ENCODE measurements at places on chromosomes 16 and 17.
A peak's percentile ranks its signal among the peaks of the same experiment; 100 is the strongest.

- DNase-seq, result no peak
Measured at GRCh38 chr16:79751471-79752184, 151.1 kb upstream of the MAF start.

DNA sequence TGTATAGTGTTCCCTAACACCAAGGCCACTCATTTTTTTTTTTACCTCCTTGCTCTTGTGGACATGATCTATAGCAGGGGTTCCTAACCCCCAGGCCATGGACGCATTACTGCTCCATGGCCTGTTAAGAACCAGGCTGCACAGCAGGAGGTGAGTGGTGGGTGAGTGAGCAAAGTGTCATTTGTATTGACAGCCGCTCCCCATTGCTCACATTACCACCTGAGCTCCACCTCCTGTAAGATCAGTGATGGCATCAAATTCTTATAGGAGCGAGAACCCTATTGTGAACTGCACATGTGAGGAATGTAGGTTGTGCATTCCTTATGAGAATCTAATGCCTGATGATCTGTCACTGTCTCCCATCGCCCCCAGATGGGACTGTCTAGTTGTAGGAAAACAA, 342.0 kb downstream of the SOX9 start:
- DNase-seq, result no peak

GRCh38 chr17:40950176-40950575, 12.7 kb upstream of the KRT23 start:
- DNase-seq, result no peak

- DNase-seq, result no peak
Measured at GRCh38 chr16:69345923-69346322, 5.7 kb downstream of the TMED6 start.

DNA sequence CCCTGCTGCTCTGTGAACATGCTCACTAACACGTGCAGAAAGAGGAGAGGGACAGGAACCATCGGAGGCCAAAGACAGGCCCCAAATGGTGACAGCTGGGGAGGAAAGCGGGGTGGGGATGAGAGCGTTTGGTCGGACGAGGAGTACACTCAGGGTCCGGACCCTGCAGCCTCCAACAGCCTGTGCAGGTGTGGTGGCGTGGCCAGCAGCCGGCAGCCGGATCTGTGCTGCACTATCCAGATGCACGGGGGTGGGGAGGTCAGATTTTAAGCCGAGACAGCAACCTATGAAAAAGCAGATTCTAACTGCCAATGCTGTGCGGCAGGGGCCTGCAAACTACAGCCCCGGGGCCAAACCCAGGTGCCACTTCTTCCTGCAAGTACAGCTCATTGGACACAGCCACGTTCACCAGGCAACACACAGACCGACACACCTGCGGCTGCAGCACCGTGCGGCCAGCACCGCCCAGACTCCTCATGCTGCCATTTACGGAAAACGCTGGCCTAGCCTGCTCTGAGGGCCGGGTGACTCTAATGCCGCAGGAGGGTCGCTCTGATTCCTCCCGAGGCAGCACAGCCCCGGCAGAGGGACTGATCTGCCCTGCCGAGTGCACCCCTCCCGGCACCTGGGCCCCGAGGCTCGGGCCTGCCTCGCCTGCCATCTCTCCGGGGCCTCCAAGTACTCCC, 21.2 kb downstream of the SLC16A3 start:
- no peak for DNase-seq

DNA sequence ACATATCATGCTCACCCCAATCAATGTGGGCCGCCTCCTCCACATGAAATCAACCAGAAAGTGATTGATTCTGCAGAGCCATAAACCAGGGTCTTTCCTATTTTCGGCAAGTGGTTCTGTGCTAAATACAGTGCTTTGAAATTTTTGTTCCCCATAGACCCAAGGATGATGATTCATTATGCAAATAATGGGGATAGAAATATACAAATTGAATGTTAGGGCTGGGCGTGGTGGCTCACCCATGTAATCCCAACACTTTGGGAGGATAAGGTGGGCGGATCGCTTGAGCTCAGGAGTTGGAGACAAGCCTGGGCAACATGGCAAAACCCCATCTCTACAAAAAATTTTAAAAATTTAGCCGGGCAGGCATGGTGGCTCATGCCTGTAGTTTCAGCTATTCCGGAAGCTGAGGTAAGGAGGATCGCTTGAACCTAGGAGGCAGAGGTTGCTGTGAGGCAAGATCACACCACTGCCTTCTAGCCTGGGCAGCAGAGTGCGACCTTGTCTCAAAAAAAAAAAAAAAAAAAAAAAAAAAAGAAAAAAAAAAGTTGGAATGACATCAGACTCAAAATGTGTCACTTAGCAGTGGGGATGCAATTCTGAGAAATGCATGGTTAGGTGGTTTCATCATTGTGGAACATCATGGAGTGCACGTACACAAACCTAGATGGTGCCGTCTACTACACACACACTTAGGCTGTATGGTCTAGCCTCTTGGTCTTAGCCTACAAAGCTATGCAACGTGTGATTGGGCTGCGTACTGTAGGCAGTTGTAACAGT, 581.7 kb downstream of the MAF start:
- no peak for DNase-seq

DNA sequence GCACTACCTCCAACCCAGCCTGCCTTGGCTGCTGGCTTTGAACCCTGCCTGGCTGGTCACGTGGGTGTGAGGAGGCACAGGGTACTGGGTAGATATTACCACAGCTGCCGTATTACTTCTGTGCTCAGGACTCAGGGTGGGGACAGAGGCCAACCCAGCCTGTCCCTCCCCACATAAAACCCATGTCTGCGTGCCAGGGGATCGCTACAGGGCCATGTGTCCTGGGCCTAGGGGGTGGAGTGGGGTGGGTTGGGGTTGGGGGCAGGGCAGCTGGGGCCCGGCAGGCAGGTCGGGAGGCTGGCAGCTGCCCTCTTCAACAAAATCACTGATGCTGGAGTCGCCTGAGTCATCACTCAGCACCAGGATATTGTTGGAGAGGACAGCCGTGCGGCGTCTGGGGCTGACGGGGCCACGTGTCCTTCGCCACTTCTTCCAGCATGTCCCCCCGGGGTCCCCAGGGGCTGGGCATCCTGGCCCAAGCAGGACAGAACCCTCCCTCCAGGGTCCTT, 39.7 kb upstream of the PVALEF start:
- peak; percentile 29 for DNase-seq

- DNase-seq, result no peak
Measured at GRCh38 chr17:67434061-67434525, 57.0 kb downstream of the PITPNC1 start.

DNA sequence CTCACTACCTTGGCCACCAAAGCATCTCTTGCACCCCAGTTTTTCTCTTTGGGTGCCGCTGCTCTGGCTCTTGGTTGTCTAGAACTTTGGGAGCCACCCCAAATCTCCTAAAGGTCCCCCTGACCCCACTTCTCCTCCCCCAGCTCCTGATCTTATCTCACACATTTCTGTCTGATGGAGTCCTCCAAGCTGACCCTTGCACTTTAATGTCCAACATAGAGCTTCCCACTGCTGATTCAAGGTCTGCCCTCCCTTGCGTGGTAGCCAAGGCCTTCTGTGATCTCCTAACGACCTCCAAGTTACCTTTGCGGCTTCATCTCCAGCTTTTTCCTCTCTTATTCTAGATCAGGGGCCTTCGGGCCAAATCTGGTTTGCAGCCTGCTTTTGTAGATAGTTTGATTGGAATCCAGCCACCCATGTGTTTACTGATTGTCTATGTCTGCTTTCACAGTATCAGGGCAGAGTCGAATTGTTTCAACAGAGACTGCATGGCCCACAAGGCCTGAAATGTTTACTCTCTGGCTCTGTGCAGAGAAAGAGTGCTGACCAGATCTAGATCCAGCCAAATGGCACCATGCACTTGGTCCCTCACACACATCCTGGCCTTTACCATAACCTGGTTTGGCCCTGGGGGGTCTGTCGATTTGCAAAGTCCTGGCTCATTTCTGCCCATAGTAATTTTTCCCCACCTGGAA, 168.6 kb downstream of the HAPSTR1 start:
- no peak for DNase-seq

DNA sequence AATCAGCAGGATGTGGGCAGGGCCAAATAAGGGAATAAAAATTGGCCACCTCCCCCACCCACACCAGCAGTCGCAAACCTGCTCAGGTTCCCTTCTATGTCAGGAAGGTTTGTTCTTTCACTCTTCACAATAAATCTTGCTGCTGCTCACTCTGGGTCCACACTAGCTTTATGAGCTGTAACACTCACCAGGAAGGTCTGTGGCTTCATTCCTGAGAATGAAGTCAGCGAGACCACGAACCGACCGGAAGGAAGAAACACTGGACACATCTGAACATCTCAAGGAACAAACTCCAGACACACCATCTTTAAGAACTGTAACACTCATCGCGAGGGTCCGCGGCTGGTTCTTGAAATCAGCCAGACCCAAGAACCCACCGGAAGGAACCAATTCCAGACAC, 115.5 kb upstream of the TBX2 start:
- peak; percentile 28 for DNase-seq

- no peak for DNase-seq
Measured at GRCh38 chr17:69406941-69407340, 7.6 kb upstream of the MAP2K6 start.

GRCh38 chr16:87333101-87333500, 15.9 kb upstream of the C16orf95 start:
- no peak for DNase-seq

DNA sequence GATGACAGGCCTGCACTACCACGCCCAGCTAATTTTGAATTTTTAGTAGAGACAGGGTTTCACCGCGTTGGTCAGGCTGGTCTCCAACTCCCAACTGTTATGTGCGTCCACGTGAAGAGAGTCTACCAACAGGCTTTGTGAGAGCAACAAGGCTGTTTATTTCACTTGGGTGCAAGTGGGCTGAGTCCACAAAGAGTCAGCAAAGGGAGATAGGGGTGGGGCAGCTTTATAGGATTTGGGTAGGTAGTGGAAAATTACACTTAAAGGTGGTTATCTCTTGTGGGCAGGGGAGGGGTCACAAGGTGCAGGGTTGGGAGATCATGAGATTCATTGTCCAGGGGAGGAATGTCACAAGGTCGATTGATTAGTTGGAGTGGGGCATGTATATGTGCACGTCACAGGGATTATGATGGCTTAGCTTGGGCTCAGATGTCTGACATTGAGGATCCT, 111.6 kb downstream of the GOSR1 start:
- no peak for DNase-seq

DNA sequence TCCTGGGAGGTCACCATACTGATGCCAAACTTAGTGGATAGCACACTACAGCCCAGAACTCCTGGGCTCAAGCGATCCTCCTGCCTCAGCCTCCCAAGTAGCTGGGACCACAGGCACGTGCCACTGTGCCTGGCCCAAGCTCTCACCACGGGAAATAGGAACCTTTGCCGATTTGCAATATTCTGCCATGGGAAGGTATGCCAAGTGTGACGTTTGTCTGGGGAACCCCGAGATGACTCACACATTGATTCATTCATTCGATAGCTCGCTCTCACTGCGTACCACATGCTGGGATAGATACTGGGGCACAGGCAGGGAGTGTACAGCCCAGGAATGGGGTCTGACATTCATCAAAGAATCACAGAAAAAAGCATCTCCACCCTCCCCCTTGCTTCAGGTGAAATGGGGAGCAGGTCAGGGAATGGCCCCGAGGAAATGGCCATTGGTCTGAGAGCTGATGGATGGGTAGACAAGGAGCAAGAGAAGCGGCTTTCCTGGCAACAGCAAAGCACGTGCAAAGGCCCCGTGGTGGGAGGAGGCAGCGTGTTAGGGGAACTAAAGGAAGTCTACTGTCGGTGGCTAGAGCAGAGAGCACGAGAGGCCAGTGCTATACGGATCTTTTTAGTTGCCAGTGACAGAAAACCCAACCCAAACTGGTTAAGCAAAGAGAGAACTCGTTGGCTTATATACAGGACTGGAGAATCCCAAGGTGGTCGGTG, 44.1 kb downstream of the DNAH17 start:
- DNase-seq, result peak; percentile 70

GRCh38 chr17:65307961-65308316, 170.8 kb downstream of the RGS9 start:
- DNase-seq, result no peak

GRCh38 chr16:72910381-72910780, 137.5 kb downstream of the ZFHX3 start:
- no peak for DNase-seq

GRCh38 chr17:55453839-55454557, 32.4 kb upstream of the MMD start:
- no peak for DNase-seq

DNA sequence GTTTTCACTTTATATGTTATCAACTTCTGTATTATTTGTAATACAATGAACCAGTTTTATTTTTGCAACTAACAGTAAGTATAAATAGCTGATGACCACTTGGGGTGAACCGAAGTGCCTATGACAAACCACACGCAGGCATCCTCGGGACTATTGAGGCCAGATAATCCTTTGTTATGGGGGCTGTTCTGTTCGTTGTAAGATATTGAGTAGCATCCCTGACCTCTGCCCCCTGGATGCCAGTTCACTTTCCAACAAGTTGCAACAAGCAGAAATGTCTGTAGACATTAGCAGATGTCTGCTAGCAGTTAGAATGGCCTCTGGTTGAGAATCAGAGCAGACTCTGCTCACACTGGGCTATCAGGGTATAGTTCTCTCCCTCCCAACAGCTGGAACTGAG, 277.0 kb downstream of the WWOX start:
- no peak for DNase-seq

GRCh38 chr17:48970865-48971687, 2.7 kb upstream of the GIP start:
- no peak for DNase-seq

GRCh38 chr17:42378959-42379594, 9.2 kb downstream of the STAT3 start:
- DNase-seq, result peak; percentile 73

- DNase-seq, result no peak
Measured at GRCh38 chr17:77610518-77610893, 348.0 kb upstream of the TNRC6C start.

DNA sequence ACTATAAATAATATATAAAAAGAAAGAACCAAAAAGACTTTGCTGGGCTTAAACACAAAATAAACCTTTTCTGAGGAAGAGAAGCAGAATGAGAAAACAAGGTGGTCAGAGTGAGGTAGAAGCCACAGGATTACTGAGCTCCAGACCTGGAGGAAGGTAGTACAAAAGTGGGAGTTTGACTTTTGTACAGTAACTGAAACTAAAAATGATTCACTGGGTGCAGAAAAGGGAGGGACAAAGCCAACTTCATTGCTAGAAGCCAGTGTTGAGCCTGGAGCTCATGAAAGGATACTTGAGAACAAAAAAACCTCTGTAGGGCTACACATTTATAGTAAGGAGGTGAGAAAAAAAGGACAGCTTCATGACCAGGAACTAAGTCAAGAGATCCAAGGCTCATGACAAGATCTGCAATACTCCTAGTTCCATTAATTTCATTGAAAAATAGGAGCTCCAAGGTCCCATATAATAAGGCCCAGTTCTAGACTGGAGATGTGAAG, 45.5 kb downstream of the PKD1L3 start:
- DNase-seq, result no peak

GRCh38 chr16:67068212-67068753, 39.3 kb downstream of the CBFB start:
- DNase-seq, result no peak

Measured in ACHN (cell line).